NCI-H1048 (cell line): ENCODE measurements at places on chromosomes 1 and 21.

GRCh38 chr1:245161866-245162265 is 7.1 kb downstream of the KIF26B start:
- no peak for DNase-seq

DNA sequence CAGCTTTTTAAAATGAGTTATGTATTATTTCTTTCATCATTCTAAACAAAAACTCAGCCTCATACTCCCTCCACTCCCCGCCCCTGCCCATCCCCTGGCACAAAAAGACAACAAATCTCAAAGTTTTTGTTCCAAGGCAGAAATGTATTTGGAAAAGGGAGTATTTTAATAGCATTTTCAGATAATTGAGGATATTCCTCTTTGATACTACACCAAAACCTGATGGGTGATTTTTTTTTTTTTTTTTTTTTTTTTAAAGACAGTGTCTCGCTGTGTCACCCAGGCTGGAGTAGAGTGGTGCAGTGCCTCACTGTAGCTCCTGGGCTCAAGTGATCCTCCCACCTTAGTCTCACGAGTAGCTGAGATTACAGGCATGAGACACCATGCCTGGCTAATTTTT is 16.2 kb downstream of the SLC16A1 start:
- DNase-seq = no peak

- DNase-seq = no peak
Measured at GRCh38 chr1:67948151-67949080, 102.0 kb downstream of the DIRAS3 start.

GRCh38 chr1:95927061-95927460 is 693.1 kb downstream of the RWDD3 start:
- no peak for DNase-seq

GRCh38 chr1:145729196-145729595 is 9.9 kb downstream of the CD160 start:
- no peak for DNase-seq

GRCh38 chr1:116432655-116433265 is 59.7 kb downstream of the ATP1A1 start:
- DNase-seq = no peak

DNA sequence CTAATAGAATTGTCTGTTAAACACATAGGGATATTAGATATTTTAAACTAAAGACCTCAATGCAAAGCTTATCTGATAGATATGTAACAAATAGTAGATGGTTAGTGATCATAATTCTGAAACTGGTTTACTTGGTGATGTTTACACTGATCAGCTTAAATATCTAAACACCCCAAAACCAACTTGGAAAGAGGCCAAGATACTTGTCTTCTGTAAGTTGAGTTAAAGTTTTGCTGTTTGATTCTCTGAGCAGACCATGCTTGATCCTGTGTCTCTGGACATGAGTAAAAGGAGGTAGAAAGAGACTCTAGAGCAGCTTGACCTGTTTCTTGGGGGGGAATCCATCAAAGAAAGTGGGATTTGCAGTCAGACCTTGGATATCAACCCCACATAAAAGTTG is 107.5 kb downstream of the NEK7 start:
- no peak for DNase-seq

DNA sequence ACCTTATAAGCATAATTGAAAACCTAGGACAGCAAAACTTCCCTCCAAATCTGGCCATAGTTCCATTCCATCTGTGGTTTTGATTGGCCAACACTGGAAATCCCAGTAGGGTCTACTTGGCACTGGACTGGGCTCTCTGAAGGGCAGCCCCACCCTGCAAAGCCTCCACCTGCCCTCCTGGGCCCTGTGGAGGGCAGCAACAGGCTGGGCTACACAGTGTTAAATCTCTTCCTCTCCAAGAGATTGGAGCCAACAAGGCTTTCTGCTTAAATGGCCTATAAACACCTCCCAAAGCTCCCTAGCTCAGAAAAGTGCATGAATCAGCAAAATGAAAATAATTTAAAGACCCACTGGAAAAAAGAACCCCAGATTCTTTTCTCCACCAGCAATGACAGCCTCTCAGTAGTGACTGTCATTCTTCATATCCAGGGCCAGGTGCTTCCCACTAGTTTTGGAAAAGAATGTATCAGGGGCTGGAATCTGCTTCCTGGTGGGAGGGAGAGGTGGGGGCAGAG is 58.5 kb downstream of the BEND5 start:
- DNase-seq = no peak

DNA sequence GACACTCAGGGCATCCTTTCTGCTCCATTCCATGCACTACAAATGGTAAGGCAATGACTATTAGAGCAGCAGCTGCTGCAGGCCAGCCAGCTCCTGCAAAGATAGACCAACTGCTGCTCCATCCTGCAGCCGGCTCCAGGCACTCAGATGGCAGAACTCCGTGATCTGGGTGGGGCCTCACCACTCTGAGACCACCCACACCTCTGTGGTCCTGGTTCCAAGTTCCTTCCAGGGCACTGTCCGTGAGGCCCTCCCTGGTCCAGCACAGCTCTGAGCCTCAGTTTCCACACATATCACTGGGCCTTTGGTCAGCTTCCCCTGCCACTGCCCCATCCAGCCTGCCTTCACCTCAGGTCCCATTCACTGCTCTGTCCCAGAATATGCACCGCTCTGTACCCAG is 114.7 kb downstream of the DMRTB1 start:
- DNase-seq = no peak

GRCh38 chr1:148374101-148374500 is 109.0 kb downstream of the PPIAL4G start:
- DNase-seq = no peak

DNA sequence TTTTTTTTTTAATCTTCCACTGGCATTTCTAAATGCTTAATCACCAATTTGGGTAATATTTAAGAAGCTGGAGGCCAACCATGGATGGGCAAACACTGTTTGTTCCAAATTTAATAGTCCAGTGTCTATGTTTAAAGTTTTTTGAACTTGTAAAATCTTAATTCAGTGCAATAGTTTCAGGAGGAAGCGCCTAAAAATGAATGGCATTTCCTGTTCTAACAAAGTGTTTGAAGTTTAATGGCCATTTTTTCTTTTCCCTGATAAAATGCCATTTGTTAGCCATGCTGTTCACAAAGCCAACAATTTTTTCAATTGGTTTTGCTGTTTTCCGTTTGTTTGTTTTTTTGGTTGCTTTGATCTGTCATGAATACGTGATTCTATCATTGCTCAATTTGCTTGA is 552.1 kb downstream of the LMO4 start:
- no peak for DNase-seq
